Activated CD8-positive, alpha-beta T cell treated with anti-CD3 and anti-CD28 coated beads for 36 hours (primary cell): ENCODE measurements at places on chromosomes 6 and 20. TPM values are rescaled to one million over a fixed set of nuclear protein-coding genes. Genes with fewer than 3 reads are reported as not detected.

- no peak for DNase-seq
Observed at GRCh38 chr6:157488058-157488457, 107.1 kb downstream of the ZDHHC14 start.

DNA sequence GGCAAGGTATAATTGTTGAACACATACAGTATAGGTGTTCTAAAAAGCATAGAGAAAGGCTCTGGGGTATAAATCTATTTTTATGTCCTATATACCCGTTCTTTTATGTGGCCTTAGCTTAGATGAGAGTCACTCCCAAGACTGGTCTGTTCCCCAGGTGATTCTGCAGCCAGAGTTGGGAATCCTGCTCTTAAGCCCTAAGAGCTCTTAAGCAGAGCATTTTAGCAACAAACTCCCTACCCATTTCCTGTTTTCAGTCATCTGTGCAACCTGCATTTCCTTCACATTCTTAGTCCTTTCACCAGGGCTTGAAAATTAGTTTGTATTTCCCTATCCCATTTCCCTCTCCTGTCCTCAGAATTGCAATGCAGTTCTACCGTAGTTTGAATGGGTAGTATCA, 166.1 kb downstream of the HS3ST5 start:
- no peak for DNase-seq

DNA sequence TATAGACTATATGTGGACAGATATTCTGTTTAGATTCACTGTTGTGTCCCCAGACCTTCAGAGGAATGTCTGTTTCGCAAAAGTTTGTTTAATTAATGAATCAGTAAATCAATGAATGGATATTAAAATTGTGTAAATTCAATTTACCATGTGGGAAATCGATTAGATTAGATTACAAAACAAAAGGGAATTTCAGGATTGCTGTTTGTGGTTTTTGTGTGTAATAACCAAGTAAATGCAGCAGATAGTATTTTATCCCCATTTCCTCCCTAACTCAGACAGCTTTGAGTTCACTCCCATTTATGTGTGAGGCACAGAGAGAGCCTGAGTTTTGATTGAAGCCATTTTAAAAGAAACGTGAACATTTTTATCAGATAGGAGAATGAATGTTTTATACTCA, 214.8 kb downstream of the ADGB start:
- no peak for DNase-seq

DNA sequence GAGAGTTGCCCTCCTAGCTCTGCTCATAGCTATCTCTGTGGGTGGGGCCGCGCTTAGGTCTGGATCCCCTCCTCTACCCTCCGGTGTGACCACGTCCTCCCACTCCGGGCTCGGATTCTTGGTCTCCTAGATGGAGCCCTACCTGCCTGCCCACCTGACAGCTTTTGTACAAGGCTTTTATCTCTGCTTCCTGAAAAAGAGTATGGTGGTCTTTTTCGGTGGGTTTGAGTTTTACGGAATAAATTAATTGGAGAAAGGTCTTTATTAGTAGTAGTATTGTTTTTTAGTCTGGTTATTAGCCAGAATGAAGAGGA, 773 bp downstream of the SMAP1 start:
- peak; percentile 70 for DNase-seq

GRCh38 chr6:47151232-47151898, 109.2 kb upstream of the ADGRF1 start:
- DNase-seq = no peak

DNA sequence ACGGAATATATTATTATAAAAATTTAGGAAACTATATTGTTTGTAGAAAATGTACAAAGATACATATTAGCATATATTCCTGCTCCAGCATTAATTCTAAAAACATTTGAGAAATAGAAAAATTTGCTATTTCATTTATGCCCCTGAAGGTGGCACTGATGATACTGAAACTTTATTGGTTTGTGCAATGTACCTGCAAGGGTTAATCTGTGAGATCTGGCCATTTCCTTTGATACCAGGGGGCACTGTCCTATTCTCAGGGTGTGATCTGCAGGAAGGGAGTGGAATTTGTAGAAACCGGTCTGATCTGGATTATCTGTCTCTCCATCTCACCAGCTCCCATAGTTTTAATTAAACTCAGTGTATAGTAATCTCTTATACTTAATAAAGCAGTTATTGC, 625.1 kb upstream of the IMPG1 start:
- no peak for DNase-seq

DNA sequence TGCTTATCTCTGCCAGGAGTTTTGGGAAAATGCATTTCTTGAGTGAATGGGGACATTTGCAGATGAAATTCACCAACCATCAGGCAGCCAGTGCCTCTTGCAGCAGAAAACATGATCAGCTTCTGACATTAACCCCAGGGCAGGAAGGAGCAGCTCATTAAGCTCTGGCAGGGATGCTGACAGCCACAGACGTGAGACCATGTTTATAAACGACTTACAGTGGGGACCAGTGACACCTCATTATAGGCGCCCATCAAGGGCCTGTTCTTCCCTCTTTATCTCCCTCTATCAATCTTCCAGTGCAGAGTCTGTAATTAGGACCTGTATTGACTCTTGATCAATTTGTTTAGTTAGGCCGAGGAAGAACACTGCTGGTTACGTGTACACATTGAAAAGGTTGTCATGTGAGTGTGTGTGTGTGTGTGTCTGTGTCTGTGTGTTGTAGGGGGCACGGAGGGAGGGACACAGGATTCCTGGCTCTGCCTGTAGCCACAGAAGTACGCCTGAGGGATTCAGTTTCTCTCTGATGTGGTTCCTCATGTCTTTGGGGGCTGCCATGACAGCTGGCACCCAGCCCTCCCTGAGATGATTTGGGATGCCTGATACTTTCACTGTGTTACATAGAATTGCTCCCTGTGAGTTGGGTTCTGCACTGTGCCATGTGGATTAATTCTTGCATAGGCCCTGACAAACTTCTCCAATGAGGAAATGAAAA, 428.4 kb upstream of the CHD6 start:
- no peak for DNase-seq

- DNase-seq = no peak
Observed at GRCh38 chr20:42267793-42268384, 649.7 kb upstream of the CHD6 start.

DNA sequence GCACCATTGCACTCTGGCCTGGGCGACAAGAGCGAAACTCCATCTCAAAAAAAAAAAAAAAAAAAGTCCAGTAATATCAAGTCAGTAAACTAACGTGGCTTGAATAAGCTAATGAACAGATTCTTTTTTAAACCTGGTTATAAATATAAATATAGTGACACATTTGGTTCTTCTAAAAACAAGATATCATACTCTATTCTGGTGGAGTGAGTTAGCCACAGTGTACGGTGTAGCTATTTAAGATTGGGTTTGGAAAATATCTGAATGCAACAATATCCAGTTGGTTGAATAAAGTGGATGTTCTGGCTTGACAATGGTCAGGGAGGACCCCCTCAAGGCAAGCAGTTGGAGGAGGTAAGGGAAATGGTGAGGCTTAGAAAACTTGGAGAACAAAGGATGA, 5.9 kb upstream of the DEK start:
- no peak for DNase-seq

GRCh38 chr20:52926505-52926904, 45.7 kb upstream of the TSHZ2 start:
- no peak for DNase-seq

DNA sequence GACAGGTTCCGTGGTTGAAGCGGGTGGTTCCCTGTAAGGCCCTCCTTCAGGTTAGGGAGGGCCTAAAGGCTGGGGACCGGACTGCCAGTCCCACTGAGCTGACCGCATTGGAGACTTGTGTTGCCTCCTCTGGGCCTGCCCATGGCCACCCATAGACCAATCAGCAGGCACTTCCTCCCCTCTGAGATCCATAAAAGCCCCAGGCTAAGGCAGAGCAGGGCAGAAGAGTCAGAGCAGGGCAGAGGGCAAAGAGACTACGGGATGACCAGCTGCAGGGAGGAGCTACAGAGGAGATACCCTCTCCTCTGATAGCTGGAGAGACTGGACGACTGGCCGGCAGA, 537.4 kb downstream of the TENT5A start:
- no peak for DNase-seq

DNA sequence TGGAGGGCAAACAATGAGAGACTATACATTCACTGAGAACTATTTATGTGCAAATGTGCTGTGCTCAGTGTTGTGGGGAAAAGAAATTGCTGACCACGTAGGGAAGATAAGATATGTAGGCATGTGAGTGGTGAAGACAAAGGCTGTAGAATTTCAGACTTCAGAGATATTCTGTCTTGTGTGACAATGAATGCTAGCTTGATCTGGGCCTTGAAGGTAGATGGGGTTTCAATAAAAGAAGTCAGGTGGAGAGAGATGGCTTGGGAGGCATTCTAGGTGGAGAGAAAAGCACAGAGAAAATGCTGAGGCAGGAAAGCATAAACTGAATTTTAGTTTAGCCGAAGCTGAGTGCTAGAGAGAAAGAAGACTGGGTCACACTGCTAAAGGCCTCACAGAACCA, 56.8 kb upstream of the EEF1A1 start:
- DNase-seq = no peak

DNA sequence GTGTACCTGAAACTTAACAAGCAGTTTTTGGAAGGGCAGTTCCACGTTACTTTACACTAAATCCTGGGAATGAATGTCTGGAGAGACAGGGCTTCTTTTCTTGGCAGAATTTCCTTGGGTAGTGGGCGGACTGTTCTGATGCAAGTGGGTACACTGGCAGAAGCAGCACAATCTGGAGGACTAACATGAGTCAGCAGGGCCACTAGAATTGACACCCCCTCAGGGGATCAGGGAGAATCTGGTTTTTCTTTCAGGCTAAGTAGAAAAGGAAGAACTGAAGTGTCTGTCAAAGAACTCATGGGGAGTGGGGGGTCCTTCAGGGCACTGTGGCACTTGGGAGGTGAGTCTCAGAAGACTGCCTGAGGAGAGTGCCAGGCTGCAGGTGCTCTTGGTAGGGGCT, 34.6 kb downstream of the PANK2 start:
- no peak for DNase-seq

DNA sequence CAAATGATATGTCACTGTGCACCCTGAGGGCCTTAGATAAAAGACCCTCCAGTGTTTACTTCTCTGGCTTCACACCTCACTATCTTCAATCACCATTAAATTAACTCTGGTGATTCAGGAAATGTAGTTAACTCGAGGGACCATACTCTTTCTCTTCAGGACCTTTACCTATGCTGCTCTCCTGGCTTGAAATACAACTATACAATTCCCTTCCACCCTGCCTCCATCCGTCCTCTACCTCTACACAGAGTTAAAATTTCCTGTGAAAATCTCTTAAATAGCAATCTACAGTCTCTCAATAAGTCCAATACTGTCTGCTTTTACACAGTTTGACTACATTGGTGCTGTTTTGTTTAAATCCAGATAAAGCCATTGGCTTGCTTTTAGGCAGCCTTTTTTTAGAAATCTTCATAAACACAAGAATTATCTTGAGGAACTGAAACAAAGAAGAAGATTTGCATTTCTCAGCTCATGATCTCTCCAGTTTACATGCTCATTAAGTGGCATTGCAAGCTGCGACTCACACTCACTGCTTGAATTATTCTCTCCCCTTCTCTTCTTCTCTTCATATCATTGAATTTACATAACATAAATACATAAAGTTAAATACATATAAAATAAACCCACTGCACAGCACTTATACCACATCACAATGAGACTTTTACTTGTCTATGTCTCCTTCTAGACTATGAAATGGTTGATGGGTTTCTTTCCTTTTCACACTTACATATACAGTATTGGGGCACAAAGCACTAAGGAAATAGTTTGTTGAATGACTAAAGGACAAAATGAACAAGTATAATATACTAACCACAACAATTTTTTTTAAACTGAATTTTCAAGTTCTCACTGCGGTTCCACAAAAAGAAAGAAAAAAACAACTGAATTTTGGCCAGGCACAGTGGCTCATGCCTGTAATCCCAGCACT, 239.0 kb upstream of the KCNQ5 start:
- DNase-seq = no peak

Gene C6orf141
- total RNA-seq = 0.87 TPM

Gene ERMARD
- total RNA-seq = 24.9 TPM

Gene PDE10A
- not detected for total RNA-seq

Gene CRYBG1
- 21.1 TPM for total RNA-seq

Gene NKAPL
- not detected for total RNA-seq

Gene OR2H1
- not detected for total RNA-seq

Gene BLCAP
- total RNA-seq = 27.9 TPM

Gene BNIP5
- total RNA-seq = not detected

Gene RBPJL
- total RNA-seq = not detected

Gene CALHM4
- not detected for total RNA-seq

Gene KLC4
- total RNA-seq = 11.5 TPM
